ENCODE measurements at places on chromosomes 16 and 17.

- 0 out of 2 replicates have a peak, but pooled peaks cover 2% of the 10 kb centered on the region for H3K4me1 ChIP-seq
- H3K4me3 ChIP-seq, result no peak overlapping the region
- H3K27ac ChIP-seq, result no peak overlapping the region
- H3K36me3 ChIP-seq, result no peaks in the 10 kb centered on the region
Measured at GRCh38 chr16:22968931-22969330, 155.0 kb downstream of the HS3ST2 start.

DNA sequence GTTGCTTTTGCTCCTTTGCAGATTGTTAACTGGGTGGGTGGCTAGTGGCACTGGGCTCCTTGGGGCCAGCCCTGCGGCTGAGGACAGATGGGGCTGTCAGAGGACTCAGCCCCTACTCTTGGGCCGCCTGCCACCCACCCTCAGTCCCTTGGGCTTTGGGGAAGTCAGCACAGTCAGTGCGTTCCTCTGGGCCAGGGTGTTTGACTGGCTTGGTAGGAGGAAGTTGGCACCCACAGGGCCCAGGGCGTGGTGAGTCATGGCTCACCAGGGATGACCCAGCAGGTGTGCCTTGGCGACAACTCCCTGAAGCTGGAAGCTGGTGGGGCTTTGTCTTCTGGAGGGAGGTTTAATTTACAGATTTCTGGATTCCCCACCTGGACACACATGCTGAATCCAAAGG is 32.4 kb downstream of the HAPSTR1 start:
- no peak for DNase-seq
- no peak overlapping the region for H3K27ac ChIP-seq
- no peak overlapping the region for H3K4me3 ChIP-seq
- peaks cover 2% of the 10 kb centered on the region for H3K4me1 ChIP-seq
- H3K27me3 ChIP-seq, result no peaks in the 10 kb centered on the region

GRCh38 chr16:27098366-27099049 is 31.8 kb downstream of the C16orf82 start:
- H3K4me1 ChIP-seq, result no peaks in the 10 kb centered on the region
- H3K4me3 ChIP-seq, result no peak overlapping the region
- no peak for DNase-seq
- no peaks in the 10 kb centered on the region for H3K27me3 ChIP-seq
- H3K36me3 ChIP-seq, result no peaks in the 10 kb centered on the region

DNA sequence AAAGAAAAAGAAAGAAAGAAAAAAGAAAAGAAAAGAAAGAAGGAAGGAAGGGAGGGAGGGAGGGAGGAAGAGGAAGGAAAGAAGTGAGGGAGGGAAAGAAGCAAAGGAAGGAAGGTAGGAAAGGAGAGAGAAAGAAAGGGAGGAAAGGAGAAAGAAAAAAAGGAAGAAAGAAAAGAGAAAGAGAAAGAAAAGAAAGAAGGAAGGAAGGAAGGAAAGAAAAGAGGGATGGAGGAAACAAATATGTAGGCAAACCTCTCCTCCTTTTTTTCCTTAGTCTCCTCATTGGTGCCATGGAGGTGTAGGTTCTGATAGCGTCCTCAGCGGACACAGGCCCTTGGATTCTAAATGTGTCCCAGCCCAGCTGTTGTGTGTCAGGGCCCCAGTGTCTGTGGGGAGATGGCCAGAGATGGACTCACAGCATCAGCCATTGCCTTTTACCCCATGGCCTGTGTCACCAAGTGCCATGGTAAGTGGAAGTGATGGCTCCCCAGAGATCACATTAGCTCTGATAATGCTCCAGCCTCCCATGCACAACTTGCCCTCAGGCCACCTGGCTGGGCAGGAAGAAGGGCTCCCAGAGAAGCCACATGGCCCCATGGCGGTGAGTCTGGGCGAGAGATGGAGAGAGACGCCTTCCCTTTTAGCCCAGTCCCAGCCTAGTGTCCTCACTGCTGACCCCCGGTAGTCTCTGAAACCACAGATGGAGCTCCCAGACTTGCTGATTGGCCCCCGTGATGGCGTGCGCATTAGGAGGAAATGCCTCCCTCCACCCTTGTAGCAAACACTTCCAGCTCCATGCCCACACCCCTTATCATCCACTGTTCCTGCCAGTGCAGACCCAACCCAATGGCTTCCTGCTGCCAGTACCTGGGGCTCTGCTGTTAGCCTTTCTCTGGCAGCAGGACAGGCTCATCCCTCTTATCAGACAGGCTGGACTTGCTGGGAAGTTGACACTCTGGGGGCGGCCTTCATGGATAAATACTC is 3.7 kb upstream of the SLC6A2 start:
- H3K4me1 ChIP-seq, result no peaks in the 10 kb centered on the region
- no peak overlapping the region for H3K27ac ChIP-seq
- H3K36me3 ChIP-seq, result no peaks in the 10 kb centered on the region
- DNase-seq, result no peak

GRCh38 chr17:28549236-28550132 is 2.9 kb downstream of the UNC119 start:
- H3K36me3 ChIP-seq, result peaks cover 10% of the 10 kb centered on the region
- peaks cover 3% of the 10 kb centered on the region for H3K4me1 ChIP-seq
- H3K27ac ChIP-seq, result no peak overlapping the region
- no peak overlapping the region for H3K4me3 ChIP-seq
- no peaks in the 10 kb centered on the region for H3K27me3 ChIP-seq

DNA sequence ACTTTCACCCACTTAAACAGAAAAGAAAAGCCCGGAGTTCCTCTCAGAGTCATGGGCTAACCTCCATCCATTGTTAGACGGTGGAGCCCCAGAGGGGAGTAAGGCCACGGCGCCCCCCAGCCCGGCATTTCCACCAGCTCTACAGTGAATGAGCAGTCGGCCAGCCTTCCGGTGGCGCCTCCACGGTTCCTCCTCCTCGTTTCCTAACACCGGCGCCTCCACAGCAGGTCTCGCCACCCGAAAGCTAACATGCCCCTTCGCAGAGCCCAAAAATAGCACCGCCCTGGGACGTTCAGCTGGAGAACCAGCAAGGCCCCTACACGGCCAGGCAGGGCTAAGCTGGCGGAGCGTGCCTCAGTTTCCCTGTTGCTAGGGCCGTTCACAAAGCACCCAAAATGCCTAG is 858 bp downstream of the MMD start:
- H3K27ac ChIP-seq, result no peak overlapping the region
- no peaks in the 10 kb centered on the region for H3K4me1 ChIP-seq
- H3K36me3 ChIP-seq, result no peaks in the 10 kb centered on the region
- no peak for DNase-seq
- peak overlapping the region; percentile 97 for H3K4me3 ChIP-seq
